Putamen (tissue), 1 donor: ENCODE measurements at places on chromosomes 4 and X.

GRCh38 chrX:122238801-122239200 lies 945.3 kb upstream of the GRIA3 start:
- no peak for DNase-seq

DNA sequence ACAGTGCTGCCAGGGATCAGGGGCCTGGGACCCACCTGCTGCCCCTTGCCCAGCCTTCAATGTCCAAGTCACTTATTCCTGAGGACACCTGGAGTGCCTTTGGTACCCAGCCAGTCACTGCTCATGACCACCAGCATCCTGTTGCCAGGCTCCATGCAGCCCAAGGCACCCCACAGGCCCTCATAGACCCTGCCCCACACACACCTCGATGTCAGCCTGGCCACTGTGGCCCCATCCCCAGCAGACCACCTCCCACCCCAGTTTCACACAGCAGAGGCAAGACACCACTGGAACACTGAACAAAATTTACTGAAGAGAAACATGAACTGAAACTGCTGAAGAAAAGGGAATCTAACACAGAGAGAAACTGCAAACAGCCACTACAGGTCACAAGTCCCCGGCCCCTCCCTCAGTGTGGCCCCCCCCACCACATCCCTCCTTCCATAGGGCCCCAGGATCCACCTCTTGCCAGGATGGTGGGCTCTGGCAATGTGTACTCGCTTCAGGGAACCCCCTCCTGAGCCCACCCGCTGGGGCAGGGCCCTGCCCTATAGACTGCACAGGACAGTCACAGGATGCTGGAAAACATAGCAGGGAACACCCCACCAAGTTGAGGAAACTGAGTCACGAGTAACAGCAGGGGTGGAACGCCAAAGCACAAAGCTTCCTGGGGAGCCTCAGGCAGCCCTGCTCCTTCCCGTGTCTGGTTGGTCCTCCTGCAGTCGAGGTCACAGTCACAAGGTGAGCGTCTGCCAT lies 5.2 kb downstream of the PNMA5 start:
- no peak for DNase-seq

DNA sequence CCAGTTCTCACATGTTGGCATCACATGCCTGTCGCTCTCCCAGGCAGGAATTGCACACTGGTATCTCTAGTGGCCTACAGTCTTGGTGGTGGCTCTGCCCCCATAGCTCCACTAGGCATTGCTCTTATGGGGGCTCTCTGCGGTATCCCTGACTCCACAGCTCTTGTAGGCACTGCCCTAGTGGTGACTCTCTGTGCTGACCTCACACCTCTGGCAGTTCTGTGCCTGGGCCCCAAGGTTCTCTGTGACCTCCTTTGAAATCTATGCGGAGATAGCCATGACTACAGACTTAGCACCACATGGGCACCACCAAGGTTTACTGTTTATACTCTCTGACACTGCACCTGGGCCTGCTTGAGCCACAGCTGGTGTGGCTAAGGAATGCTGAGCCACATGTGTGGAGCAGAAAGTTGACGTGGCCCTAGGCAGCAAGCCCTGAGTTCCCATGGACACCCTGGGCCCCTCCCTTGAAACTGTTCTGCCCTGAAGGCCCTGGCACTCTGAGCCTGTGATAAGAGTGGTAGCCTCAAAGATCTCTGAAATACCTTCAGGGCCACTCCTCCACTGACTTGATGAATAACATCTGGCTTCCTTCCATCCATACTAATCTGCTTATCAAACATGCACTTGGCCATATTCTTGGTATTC lies 8.0 kb downstream of the SLC9B1 start:
- DNase-seq: no peak

DNA sequence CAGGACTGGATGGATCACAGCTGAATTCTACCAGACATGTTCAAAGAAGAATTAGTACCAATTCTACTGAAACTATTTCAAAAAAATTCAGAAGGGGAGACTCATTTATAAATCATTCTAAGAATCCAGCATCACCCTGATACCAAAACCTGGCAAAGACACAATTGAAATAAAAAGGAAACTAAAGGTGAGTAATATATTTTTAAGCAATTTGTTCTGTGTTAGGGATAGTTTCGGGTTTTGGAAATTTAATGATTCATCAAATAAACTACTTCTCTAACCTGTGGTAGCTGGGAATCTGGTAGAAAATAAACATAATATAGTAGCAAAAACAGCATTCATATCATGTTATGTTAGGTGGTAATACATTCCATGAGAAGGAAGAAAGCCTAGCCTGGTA lies 662.2 kb upstream of the BOD1L1 start:
- no peak for DNase-seq

DNA sequence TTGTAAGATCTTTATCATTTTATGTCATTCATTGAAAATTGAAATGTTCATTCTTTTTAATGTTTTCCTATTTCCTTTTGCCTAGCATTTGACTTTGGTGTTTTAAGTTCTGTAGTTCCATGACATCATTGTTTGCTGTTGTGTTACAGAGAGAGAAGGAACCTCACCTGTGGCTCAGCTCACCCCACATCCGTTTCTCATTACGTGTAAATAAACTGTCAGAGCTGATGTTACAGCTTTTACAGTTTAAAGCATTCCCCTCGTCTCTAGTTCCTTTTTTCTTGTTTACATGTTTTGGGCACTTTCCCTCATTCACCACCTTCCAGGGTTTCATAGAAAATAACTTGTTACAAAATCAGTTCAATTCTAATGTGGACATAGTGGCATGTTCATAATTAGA lies 137.2 kb downstream of the FNIP2 start:
- no peak for DNase-seq

DNA sequence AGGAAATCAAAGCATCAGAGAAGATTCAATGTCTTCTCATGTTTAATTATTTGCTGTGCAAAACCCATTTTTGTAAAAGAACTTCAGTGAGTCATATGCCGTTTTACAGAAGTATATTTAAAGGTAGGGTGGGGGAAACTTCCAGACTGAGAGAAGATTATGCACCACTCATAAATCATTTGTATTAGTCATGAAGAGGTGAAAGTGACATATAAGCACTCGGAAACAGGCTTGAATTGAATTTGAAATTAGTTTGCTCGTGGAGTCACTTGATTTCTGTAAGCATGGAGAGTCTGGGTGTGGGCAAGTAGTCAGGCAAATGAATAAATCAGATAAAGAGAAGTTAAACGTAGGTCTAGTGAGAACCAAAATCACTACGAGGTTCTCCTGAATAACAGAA lies 335.1 kb downstream of the ANK2 start:
- peak; percentile 62 for DNase-seq

- no peak for DNase-seq
Observed at GRCh38 chrX:104707572-104707971, 141.6 kb downstream of the IL1RAPL2 start.

DNA sequence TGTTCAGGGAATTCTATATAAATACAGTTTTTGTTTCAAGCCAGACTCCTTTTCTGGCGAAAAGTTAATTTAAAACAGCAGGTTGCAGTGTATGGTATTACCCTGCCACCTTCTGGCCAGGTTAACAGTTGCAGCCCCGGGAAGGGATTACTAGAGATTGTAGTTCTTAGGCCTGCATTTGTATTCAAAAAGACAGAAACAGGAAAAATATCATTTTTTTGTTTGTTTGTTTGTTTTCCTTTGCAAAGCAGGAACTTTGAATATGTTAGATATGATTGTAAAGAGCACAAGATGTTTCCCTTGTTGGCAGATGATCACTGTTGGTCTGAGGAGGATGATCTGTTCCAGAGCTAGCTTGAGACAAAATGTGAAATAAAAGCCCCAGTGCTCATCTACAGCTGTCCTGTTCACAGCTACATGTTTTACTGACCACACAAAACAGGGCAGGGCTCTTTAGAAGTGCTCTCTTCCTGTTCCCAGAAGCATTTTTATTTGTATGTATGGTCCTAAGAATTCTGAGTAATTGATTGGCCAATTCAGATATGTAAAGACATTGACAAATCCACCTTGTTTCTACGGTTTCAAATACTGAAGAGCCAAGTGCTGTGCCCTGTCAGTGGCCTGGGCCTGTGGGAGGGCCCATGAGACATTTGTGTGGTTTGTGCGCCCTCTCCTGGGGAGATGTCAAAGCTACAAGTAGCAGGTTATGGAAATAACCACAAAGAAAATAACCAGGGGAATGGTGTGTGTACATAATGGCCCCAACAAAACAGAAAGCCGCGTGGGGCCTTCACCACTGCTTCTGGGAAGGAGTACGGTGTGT lies 57.9 kb downstream of the CLDN22 start:
- DNase-seq: peak; percentile 74

- DNase-seq: peak; percentile 47
Observed at GRCh38 chr4:107719207-107719921, 670 bp downstream of the PAPSS1 start.

DNA sequence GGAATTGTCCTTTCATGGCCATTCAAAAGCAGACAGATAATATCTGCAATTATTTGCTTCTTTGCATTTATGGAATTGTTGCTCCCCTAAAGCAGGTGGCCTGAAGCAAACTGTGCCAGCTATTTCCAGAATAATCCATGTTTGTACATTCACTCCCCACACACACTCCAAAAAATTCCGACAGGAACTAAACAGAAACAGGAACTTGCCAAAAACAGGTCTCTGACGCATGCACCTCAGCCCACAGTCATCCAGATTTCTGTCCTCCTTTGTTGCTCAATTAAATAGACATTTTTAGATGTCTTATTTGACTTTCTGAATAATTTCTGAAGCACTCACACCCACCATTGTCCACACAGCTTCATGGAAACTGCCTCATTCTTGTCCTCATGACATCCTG lies 71.5 kb upstream of the EDNRA start:
- no peak for DNase-seq

DNA sequence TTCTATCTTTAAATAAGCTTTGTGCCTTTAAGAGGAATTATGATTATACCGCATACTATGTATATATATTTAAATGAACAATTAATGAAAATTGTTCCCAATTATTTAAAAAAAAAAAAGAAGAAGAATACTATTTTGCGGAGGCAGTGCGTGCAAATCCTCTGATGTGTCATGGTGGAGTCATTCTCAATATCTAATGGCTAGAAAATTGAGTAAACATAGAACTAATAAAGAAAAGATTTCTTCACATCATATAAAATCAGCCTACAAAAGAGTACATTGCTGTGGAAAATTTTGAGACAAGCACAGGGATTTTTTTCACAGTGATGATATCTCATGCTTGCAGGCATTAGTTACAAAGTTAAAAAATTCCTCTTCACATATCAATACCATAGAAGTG lies 2.6 kb upstream of the EREG start:
- DNase-seq: no peak

DNA sequence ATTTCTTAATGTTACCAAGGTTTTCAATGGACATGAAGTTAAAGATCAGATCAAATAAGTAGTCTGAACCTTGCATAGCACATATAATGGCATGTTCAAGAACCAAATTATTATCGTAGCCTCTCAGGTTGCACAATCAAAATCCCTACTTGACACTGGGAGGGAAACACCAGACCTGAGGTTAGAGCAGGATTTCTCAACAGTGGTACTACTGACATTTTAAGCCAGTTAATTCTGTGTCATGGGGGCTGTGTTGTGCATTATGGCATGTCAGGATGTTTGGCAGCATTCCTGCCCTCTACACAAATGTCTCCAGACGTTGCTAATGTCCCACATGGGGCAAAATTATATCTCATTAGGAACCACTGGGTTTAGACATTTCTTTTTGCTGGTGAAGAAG lies 20.8 kb downstream of the RLIM start:
- DNase-seq: no peak

DNA sequence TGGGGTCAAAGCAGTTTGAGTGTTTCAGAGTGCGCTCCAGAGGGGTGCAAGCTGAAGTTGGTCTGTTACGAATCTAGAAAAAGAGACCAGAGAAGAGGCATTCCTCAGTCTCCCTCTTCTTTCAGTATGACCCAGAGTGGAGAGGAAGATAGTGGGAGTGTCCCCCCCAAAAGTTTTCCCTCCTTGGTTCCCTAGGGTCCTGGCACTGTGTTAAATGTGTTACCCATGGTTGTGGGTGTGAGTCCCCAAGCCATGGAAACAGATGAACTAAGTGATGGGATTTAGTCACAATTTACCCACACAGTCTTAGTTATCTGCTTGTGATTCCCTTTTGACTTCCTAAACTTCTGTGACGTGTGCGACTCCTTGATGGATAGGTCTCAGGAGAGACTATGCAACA lies 27.0 kb upstream of the NAF1 start:
- DNase-seq: no peak

DNA sequence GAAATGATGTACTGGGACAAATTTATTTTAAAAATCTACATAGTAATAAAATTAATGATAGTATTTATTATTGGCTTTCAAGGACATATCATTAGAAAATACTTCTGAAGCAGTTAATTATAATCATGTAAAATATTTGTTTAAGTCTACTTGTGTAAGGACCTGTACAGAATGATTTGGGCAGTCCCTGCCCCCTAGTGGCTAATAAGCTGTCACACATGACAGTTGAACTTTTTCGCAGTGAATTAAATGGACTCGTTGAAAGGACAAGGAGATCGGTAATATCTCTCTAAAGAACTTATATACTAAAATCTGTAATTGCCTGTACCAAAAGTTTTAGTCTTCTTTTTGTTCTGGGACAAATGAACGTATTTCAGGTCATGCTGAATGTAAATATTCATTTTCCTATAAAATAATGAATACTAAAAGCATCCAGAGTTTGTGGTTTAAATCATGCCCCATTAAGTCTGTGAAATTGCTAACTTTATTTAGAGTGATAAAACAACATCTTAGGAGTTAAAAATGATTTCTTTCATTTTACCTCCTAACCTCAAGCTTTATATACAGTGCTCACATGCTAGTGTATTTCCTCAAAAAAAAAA lies 13.6 kb downstream of the EXOC1 start:
- peak; percentile 14 for DNase-seq

DNA sequence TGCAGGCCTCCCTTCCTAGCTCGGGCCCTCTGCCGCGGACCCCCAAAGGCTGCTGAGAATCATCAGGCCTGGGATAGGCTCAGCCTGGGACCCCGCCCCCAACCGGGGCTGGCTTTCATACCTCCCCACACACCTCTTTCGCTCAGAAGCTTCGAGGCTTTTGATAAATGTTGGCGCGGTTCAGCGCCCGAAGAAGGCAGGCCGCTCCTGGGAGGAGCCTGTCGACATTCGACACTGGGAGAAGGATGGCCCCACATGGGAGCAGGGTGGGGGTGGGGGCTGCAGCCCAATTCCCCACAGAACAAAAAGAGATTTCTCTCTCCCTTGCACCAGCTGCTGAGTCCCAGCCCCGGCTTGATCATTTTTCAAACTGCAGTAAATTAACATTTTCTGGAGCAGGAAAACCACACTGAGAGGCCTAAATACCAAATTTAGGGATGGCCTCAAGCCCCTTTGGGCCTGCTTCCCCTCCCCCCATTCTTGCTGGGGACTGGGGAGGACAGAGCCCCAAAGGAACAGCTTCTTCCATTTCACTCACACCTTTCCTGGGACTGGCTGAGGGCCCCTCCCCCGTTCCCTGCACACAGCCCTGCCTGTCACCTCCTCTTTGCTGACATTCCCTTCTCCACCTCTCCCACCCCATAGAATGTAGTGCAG lies 112.9 kb upstream of the PJA1 start:
- DNase-seq: no peak

- DNase-seq: no peak
Observed at GRCh38 chr4:170931321-170931720, 841.6 kb upstream of the AADAT start.

- DNase-seq: no peak
Observed at GRCh38 chr4:1984406-1985191, 24.2 kb downstream of the NELFA start.
